ENCODE measurements at places on chromosomes 3 and 15.

- DNase-seq = no peak
These were observed 215.5 kb upstream of the RORA start for GRCh38 chr15:61444585-61444984.

DNA sequence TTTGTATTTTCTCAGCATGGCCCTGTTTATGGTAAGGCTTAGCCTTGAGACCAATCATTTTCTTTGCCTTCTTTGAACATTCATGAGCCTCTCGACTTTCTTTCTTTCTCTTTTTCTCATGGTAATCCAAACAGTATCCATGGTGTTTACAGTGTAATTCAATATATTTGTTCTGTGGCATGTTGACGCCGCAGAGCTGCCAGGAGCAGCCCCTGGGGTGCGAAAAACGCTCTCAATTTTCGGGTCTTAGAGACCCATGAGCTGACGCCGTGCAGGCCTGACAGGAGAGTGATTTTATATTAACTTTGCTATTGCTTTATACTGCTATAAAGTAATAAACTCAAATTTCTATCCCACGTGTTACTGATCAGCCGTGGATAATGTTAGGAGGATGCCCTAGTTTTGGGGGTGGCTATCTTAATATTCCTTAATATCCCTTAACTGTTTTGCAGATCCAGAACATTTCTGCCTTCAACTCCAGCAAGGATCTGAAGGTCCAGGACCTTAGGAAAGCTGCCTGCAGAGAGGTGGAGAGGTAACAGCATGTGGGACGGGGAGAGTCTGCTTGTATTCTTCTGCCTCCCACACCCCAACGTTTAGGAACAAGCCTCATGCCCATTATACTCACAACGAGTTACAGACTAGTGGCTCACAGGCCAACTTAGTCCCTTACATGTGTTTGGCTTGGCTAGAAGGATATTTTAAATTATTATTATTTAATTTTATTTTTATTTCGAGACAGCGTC is 29.3 kb upstream of the MYO1E start:
- no peak for DNase-seq

- DNase-seq = no peak
These were observed 298.1 kb upstream of the THBS1 start for GRCh38 chr15:39282663-39283208.

DNA sequence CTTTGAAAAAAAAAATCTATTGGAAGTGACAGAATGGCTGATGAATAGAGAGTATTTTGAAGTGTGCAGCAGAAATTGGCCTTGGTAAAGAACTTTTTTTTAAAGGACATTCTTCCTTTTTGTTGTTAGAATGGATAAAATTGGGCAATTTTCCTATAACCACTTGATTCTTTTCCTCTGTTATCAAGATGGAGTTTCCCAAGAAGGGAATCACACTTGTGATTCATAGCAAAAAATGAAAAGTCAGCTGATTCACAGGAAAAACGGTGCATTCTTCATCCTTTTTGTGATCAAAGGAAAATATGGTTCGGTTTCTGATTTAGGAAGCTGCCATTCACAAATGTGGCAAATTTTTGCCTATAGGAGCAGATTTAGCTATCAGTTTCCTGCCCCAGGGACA is 486.8 kb downstream of the GBE1 start:
- no peak for DNase-seq

- DNase-seq = no peak
These were observed 58.5 kb upstream of the GATA2 start for GRCh38 chr3:128551451-128551850.

DNA sequence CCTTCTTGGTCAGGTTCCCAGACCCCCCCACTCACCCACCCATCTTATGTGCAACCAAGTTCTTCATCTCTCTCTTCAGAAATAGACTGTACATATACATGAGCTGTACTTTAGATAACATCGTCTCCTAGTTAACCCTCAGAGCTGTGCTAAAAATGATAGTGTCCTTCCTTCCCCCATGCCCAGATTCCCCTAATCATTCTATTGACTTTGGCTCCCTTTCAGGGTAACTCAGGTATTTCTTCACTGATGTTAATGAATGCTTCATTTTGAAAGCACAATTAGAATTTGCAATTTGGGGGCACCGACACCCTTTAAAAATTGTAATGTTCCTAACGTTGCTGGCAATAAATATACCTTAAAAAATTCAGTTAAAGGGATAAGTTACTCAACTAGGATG is 10.9 kb downstream of the PARP9 start:
- no peak for DNase-seq

DNA sequence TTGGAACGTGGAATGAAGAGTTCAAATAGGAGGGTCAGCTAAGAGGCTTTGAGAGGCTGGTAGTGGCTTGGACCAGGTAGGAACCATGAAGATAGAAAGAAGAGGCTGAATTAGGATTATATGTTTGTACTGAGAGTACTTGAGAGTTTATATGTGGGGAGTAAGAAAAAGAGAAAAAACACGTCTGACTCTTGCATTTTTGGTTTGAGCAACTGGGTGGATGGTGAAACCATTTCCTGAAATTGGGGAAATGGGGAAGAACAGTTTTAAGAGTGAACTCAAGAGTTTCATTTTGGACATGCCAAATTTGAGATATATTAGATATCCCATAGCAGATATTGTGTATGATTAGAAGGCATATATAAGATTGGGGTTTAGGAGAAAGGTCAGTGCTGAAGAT is 92.9 kb upstream of the TNIK start:
- DNase-seq = no peak

DNA sequence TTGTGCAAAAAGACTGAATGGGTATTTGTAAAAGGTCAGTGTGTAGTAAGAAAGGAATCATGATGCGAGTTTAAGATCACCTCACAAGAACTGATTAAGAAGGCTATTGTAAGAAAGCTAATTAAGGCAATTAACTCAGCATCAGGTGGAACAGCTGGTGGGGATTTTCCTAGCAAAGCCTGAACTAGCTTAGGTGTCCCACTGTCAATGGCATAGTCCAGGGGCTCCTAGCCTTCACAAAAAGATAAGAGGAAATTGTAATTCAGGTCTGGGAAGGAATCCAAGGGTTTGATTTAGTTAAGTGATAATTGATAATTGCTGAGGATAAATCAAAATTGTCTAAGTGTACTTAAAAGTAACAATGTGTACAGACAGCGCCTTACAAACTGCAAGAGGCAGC is 901.6 kb downstream of the TUSC7 start:
- DNase-seq = peak; percentile 32

- DNase-seq = no peak
These were observed 13.3 kb upstream of the SPTBN5 start for GRCh38 chr15:41907141-41907540.

DNA sequence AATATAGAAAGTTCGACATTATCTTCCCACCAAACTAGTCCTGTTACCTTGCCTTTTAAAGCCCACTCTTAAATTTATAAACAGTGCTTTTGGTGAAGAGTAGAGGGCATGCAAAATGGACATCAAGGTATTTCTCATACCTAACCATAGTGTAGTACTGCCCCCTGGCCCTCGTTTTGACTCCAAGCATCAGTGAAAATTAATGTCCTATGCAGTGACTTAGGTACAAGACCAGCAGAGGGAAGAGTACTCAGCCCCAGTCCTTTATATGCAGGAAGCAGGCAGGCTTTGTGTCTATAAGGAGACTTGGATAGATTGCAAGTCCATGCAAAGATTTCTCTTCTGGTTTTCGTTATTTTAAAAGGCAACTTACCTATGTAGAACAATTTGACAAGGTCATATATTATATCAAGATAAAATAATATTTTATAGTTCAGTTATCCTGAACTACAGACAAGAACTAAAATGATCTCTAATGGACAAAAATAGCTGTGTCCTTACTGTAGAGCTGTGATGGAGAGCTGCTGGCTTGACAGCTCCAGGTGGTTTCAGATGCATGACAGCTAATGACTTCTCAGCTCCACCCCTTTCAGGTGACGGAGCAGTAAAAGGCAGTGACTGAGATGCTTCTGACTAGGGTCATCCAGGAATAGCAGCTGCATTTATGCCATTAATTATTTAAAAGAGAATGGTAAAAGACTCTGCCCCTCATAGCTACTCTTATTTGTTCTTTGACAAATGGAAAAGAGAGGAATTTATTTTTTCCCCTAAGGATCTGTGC is 646.1 kb downstream of the SQOR start:
- DNase-seq = peak; percentile 72

GRCh38 chr3:144760831-144761230 is 789.2 kb downstream of the DIPK2A start:
- peak; percentile 33 for DNase-seq

GRCh38 chr15:100192097-100193080 is 149.4 kb downstream of the ADAMTS17 start:
- DNase-seq = no peak

- DNase-seq = no peak
These were observed 311.1 kb upstream of the THBS1 start for GRCh38 chr15:39269821-39270220.

DNA sequence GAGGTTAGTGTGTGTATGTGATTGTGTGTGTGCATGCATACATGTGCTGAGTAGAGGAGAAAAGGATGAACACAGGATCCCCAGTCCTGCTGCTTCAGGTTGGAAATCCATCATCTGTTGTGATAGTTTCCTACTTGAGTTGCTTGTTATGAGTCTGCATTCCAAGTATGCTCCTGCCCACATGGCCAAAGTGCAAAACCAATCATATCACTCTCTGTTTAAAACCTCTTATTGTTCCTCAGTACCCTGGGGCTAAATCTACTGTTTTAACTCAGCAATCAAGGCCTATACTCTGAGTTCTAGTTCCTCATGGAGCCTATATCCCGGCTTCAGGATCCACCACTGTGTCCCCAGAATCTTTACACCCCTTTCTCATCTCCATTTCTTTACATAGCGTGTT is 139.9 kb upstream of the TLE3 start:
- no peak for DNase-seq

DNA sequence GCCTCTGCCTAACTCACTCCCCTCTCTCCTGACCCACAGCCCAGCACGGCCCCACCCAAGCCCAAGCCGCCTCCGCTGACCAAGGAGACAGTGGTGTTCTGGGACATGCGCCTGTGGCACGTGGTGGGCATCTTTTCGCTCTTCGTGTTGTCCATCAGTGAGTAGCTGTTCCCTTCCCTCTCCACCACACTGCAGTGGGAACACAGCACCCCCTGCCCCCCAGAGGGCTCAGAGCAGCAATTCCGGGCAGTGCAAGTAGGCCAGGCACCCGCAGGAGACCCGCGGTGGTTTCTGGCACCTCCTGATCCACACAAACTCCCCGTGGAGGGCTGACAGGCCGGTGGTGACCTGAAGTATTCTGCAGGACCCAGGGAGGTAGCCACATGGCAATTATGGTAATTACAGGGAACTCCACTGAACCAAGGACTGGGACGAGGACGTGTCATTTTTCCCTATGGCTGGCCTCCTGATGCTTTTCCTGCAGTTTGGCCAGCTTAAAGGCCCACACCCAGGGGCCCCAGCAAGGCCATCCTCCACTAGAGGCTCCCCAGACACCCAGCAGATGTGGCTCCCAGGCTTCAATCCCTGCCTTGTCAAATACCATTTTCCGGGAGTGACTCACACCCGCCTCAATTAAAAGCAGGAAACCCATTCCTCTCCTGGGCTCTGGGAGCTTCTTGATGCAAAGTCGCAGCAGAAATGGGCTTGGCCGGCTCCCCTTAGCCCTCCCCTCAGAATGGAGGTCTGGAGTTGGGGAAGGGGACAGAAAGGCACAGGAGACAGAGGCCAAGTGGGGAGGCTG is 4.8 kb downstream of the TMIE start:
- peak; percentile 27 for DNase-seq

- no peak for DNase-seq
These were observed 40.0 kb downstream of the DNAJC13 start for GRCh38 chr3:132457286-132457685.

DNA sequence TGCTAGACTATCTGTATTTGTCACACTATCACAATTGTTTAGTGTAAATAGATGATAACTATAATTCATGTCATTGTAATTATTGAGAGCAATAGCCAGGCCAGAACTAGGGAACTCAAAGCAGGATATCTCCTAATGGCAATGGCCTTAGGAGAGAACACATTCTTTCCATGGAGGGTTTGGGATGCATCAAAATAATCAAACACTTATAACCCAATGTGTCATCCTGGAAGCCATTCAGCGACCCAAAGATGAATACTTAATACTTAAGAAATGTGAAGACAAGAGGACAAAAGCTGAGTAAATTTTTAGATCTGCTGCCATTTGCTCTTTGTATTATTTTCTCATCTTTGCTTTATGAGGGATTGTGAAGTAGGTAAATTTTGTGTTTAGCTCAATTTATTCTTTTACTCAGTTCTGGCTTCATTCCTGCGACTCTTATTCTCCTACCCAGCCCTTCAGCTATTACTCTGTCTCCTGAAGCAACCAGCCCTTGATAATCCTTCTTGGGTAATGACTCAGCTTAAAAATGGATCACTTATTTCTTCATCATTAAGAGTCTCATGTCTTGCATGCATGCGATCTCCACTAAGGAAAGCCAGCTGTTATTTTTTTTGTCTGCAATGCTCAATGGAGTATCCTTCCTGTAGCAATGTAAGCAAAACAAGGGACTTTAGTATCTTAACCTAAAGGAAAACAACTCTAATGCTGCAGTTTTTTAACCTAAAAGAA is 2.0 kb downstream of the OR4F15 start:
- DNase-seq = no peak
